CD4-positive, alpha-beta T cell treated with Interleukin-17A for 4 hours (primary cell): ENCODE measurements at places on chromosomes 11 and 22.
A peak's percentile ranks its signal among the peaks of the same experiment; 100 is the strongest.

GRCh38 chr11:30328681-30329080, 5.8 kb downstream of the ARL14EP start:
- no peak for DNase-seq

DNA sequence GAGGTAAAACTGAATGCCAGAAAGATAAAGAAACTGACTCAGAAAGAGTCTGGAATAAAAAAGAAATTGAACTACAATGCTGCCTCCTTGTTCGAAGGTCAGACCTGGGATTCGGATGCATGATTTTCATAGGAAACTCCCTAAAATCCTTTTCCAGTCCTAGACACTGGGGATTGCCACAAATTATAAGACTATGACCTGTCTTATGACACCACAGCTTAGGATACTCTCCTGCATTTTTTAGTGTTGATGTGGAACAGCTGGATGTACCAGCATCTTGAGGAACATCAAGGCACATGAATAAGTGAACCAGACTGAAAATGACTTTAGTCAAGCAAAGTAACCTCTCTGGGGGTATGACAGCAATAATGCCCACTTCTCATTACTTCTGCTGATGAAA, 9.0 kb downstream of the KIRREL3 start:
- no peak for DNase-seq

GRCh38 chr11:94938095-94939055, 35.0 kb downstream of the CWC15 start:
- DNase-seq, result no peak

GRCh38 chr11:60367009-60367408, 11.3 kb upstream of the MS4A7 start:
- DNase-seq, result no peak

DNA sequence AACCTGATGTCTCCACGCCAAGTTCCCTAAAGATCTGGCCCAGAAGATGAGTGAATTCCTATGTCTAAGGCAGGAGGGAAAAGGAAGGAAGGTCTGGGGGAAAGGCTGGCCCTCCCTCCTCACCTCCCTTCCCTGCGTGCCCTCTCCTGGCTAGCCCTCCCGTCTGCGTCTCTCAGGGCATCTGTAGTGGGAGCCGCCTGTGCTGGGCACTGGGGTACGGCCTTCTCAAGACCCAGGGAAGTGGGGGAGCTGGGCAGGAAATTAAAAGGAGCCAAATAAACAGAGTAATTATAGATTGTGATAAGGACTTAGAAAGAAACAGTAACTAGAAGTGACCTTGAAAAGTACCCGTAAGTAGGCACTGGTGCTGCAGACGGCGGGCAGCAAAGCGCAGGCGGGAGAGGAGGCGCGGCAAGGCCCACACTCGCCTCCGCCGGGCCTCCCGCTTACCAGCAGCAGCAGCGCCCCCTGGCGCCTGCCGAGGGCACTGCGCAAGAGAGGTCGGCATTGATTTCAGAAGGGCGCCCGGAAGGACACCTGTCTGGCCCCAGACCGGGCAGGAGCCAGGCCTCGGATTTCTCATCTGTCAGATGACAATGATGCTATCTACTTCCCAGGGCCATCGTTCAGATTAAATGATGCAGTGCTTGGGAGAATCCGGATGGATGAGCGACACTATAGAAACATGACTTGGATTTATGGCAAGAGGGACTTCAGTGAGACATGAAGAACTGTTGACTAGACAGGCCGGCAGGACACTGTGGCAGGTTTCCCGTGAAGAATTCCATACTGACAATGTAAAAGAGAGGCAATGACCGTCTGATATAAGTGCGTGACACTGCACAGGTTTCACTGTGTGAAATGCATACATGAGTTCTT, 7.3 kb downstream of the KCNJ1 start:
- peak; percentile 85 for DNase-seq

GRCh38 chr22:44489817-44490216, 8.2 kb downstream of the RTL6 start:
- DNase-seq, result no peak

- no peak for DNase-seq
These were observed 27.0 kb downstream of the SBF1 start for GRCh38 chr22:50447576-50448551.

- DNase-seq, result no peak
These were observed 24.9 kb upstream of the SHISAL1 start for GRCh38 chr22:44337678-44338004.
